ENCODE measurements at places on chromosomes 12 and 14.

DNA sequence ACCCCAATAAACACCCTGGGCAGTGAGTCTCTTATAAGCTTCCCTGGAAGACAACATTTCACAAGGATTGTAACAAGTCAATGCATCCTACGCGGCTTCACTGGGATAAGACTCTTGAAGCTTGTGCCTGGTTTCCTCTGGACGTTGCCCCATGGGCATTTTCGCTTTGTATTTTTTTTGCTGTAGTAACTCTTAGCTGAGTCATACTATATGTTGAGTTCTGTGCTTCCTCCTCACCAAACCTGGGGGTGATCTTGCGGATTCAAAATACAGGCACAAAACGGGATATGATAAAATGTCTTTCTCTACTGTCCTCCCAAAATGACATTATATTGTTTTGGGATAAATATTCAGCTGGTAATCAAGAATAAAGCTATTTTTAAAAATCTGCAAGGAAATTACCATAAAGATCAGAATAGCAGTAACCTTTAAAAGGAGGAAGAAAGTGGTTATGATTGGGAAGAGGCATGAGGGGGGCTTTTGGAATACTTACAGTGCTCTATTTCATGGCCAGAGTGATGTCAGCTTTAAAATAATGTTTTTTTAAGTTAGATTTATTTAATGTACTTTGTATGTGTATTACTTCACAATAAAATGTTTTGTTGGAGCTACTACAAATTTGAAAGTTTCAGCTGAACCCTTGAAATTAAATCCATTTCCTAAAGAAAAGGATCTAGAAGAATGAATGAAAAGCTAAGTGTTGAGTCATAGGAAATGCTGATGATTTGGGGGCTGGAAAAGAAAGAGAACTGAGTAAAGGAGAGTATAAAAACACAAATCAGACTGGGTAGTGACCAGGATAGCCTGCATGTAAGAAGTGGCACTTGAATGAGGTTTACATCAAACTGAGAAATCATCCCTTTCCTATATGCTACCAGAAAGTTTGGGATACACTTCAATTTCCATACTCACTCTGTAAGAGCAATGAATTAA is 14.7 kb downstream of the BTBD7 start:
- DNase-seq = no peak

- no peak for DNase-seq
Observed at GRCh38 chr12:45853550-45853949, 124.0 kb downstream of the ARID2 start.

DNA sequence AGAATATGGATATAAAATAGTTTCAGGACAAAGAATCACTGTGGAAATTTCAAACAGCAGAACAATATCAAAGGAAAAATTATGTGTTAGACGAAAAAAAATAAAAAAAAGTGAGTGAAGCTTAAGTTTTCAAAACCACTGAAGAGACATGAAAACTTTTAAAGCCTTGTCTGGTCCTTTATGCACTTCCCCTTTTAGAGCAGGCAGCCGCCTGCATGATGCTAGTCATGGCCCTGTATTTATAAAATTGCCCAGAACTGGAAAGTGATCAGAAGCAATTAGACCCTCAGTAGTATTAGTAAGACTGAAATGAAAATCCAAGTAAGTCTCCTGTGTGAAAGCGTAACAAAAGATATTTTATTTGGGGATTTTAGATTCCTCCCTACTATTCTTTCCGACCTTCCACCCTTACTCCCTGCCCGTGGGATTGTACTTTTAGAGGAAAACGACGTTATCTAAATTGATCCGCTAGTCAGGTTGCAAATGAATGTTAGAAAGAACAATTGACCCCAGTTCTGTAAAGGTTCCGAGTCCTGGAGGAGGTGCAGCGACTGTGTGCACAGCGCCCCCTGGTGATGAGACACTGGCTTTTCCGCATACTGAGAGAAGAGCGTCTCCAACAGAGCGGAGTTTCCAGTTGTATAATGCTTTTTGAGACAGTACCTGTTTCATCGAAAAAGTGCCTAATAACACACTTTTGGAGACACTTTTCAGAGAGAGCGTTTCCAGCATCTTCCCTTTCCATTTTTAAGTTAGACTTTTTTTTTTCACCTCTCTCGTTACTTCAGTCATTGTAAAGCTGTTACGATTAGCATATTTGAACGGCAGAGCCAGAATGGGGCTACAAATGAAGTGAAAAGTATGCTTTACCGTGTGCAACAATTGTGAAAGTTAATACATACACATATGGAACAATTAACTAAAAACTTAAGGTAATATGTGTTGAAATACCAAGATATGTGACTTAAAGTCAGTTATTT is 12.4 kb downstream of the MGST1 start:
- DNase-seq = no peak

DNA sequence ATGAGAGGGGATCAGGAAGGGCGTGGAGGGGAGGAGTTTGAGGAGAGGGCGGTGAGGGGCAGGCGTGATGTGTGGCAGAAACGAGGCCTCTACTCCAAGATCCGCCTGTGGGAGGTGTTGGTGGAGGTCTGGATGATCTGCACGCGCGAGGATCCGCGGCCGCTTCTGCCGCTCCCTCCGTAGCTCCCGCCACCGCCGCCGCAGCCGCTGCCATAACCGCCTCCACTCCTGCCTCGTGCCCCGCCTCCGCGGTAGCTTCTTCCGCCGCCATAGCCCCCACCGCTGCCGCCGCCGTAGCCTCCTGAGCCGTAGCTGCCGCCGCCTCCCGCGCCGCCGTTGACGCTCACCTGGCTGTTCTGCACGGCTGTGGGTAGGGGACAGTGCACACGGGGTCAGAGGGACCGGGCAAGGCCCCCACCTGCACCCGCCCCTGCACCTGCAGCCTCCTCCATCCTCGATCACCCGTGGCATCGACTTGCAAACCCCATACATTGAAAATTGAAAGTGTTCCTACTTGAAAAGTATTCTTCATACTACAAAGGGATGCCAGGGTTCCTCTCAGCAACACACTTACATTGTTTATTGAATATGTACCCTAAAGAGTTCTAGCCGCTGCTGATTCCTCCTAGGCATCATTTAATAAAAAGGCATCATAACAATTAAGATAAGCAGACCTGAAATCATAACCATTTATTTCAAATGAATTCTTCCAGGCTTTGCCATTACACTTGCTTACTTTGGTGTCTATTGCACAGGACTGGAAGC is 11.1 kb upstream of the KRT1 start:
- DNase-seq = peak; percentile 35

GRCh38 chr14:88790501-88791251 is 2.1 kb downstream of the EML5 start:
- DNase-seq = no peak

GRCh38 chr14:65179918-65180724 is 77.8 kb upstream of the MAX start:
- DNase-seq = peak; percentile 47

GRCh38 chr14:49865431-49865859 is 12.9 kb upstream of the NEMF start:
- DNase-seq = peak; percentile 75

DNA sequence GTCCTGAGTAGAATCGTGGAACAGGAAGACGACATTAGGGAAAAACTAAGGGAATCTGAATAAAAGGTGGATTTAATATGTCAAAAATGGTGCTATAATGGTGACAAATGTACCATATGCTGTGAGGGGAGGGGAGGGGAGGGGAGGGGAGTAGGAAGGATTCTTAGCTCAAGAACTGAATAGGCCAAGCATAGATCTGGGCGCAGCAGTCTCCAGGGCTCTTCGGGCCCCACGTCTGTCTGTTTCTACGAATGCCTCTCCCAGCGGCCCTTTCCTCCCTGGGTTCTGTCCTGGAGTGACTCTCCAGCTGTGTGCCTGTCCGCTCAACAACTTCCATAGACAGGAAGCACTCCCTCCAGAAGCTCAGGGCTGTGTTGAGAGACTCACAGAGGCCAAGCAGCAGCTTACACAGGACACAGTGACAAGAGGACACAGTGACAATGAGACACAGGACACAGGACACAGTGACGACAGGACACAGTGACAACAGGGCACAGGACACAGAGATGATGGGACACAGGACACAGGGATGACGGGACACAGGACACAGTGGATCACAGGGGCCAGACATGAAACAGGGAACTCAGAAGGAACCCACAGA is 42.4 kb upstream of the PPP2R5C start:
- no peak for DNase-seq

- peak; percentile 82 for DNase-seq
Observed at GRCh38 chr12:132956011-132956788, at the start of gene ZNF605. ZNF605 (minus strand) TSS chr12:132956306; CDS start chr12:132945635, 10,671 bp downstream.

DNA sequence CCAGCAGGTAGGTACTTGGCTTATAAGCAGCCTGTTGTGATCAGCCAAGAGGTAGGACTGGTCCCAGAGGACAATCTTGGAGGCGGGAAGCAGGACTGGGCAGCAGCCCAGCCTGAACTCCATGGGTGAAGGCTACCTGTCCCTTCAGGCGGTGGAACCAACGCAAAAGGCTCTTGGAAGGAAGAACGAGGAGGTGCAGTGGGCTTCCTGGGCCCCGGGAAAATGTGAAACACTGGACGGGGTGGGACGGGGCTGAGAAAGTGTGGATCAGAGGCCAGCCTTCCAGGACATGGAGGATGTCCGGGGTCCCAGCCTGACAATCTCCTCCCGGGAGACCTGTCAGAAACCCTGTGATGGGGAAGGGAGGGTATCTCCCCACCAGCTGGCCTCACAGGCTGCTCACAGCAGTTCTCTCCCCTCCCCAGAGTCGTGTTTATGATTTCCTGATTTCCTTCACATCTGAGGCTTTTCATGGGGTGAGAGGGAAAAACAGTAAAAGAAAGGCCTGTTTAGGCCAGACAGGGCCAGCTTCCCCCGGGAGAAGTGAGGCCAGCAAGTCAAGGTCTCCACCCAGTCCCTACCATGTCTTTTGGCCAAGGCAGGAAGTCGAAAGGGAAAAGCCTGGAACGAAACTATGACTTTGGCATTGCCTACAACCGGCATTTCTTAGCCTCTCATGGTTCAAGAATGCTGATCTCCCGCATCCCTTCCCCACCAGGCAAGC is 11.3 kb downstream of the CMKLR1 start:
- no peak for DNase-seq

- no peak for DNase-seq
Observed at GRCh38 chr12:54997929-54998522, 13.5 kb upstream of the TESPA1 start.

- DNase-seq = no peak
Observed at GRCh38 chr14:78758333-78758732, 588.2 kb downstream of the NRXN3 start.

Data from stimulated activated naive CD4-positive, alpha-beta T cell treated with Interleukin-2 at 50 U/mL for 16 hours (primary cell).